Substantia nigra (tissue), 51 donors: ENCODE measurements at places on chromosomes 12 and 14.

GRCh38 chr12:105433804-105434203, 103.3 kb downstream of the C12orf75 start:
- DNase-seq = no peak

DNA sequence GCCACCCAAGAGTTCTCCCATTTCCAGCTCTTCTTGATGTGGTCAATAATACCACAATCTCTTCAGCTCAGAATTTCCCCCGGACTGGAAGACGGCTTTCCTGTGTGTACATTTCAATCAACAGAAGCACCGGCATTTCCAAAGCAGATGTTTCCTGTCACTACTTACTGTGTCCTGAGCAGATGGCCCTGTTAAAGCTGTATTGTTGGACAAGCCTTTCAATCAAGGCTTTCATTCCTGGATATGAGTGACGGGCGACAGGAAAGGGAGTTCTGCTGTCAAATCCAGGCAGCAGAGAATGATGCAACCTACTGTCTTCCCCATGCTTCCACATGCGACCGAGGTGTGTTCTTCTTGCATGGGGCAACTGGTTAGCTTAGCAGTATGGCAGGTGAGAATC, 76.4 kb upstream of the CCDC60 start:
- no peak for DNase-seq

GRCh38 chr14:68282479-68283377, 463.1 kb downstream of the RAD51B start:
- no peak for DNase-seq

DNA sequence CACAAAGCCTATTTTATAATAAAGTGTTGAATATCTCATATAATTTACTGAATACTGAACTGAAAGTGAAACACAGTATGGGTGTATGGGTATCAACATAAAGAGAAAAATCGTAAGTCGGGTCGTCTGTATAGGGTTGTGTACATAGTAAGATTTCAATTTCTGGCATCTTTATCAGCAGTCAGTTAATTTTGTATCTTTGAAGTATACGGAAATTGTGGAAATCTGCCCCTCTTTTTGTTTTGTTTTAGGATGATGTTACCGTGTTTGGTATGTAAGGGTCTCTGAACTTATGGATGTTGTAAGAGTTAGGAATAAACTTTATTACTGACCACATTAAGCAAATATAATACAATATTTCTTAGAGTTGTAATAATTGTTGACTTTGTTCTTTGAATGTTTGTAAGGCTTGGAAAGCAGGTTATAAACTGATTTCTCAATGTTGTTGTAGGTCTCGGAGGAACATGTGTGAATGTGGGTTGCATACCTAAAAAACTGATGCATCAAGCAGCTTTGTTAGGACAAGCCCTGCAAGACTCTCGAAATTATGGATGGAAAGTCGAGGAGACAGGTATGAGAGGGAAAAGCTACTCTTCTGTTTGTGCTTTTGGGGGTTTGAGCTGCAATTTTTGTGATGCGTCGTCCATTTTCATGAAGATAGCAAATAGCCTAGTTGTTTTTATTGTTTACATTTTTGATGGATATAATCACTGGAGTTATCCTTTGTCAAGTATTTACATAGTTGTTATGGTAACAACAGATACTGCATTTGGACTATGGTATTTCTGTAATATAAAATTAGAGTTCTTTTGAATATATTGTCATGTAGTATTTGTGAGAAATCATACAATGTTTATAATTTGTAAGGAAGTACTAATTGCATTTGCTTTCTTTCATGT, 12.0 kb downstream of the EID3 start:
- DNase-seq = no peak

DNA sequence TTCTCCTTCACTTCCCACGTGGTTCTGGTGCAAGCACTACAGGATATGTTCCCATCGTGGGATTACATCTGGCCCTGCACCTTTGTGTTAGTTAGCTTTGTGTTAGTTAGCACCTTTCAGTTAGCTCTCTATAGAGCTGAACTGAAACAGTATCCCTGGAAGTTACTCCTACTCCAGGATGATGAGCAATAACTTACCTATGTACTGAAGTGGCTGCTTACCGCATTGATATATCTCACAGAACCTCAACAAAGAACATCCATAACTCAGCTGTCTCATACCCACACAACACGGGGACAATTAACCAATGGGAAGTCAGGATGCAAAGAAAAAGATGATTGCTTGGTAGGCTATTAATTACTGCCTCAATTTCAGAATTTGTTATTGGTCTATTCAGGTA, 146.6 kb downstream of the ASCL4 start:
- no peak for DNase-seq

GRCh38 chr14:25464078-25464477, 414.1 kb upstream of the STXBP6 start:
- DNase-seq = no peak

- no peak for DNase-seq
Observed at GRCh38 chr14:92886337-92886736, 36.6 kb upstream of the CHGA start.

GRCh38 chr12:6735448-6736191, 11.8 kb downstream of the COPS7A start:
- DNase-seq = peak; percentile 32

DNA sequence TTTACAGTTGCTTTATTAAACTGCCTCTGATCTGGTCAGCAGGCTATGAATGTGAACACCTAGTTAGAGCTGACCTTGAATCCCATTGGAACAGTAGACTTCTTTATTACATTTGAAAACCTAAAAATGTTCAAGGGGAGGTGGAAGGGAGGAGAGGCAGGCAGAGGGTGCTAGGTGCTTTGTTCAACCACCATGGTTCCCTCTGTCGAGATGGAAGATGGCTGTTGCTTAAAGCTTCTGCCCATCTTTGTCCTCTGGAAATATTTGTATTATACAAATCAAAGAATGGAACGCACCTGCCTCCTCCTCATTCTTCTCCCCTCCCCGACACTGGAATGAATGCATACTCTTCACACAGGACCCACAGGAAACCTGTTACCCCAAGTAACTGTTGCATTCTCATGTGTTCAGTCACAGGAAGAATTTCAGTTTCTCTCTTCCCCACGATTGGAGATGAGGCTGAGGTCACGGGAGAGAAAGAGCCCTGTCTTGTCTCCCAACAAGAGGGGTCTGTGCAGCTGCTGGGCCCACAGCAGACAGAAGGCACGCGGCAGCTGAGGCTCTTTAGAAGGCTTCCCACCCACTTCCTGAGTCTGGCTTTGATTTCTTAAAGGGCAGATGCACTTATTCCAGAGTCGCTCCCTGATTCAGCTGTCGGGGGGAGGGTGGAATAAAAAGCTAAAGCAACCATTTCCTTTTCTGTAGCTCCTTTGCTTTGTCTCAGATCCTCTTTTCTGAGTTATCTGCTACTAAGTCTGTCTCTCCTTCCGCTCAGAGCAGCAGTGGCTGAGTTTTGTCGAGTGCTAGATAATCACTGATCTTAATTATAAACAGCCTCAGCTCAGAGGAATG, 217.9 kb upstream of the BTG1 start:
- DNase-seq = peak; percentile 39

DNA sequence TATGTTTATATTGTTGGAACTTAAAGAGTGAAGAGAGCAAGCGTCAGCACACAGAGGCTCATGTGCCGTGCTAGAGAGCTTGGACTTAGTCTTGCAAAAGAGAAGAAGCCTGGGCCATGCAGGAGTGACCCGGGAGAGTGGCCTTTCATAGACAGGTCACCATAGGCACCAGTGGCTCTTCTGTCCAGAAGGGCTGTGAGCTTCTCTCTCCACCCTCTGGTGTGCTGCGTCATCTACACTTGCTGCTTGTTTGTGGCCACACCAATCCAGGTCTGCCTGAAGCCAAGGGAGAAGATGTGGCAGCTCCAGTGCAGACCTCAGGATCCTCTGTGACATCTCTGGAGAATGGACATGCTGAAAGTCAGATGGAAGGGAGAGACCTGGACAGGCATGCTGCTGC, 74.4 kb downstream of the NTF3 start:
- DNase-seq = no peak

GRCh38 chr14:61562321-61563161, 132.8 kb upstream of the HIF1A start:
- DNase-seq = no peak

- no peak for DNase-seq
Observed at GRCh38 chr14:68216957-68217356, 397.4 kb downstream of the RAD51B start.

GRCh38 chr12:103431387-103431786, 64.4 kb downstream of the C12orf42 start:
- no peak for DNase-seq

GRCh38 chr14:104984056-104984894, 1.3 kb upstream of the CLBA1 start:
- no peak for DNase-seq

DNA sequence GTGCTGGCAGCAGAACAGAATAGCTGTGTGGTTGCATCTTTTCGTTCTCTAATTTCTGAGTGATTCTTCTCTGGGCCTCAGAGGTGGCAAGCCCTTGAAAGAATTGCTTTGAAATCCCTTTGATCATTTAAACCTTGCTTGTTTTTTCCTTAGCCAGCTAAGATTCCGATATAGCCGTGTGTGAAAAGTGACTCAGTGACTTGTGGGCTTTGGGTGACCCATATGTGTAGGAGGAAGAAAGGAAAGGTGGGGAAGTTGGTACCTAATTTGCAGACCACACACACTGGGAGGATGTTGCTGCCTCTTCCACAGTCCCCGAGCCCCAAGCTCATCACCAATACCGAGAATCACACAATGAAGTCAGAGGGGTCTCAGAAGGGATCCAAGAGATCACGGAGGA, 18.8 kb downstream of the SLC24A4 start:
- DNase-seq = no peak

- DNase-seq = no peak
Observed at GRCh38 chr14:65478596-65478995, 66.1 kb downstream of the FUT8 start.

DNA sequence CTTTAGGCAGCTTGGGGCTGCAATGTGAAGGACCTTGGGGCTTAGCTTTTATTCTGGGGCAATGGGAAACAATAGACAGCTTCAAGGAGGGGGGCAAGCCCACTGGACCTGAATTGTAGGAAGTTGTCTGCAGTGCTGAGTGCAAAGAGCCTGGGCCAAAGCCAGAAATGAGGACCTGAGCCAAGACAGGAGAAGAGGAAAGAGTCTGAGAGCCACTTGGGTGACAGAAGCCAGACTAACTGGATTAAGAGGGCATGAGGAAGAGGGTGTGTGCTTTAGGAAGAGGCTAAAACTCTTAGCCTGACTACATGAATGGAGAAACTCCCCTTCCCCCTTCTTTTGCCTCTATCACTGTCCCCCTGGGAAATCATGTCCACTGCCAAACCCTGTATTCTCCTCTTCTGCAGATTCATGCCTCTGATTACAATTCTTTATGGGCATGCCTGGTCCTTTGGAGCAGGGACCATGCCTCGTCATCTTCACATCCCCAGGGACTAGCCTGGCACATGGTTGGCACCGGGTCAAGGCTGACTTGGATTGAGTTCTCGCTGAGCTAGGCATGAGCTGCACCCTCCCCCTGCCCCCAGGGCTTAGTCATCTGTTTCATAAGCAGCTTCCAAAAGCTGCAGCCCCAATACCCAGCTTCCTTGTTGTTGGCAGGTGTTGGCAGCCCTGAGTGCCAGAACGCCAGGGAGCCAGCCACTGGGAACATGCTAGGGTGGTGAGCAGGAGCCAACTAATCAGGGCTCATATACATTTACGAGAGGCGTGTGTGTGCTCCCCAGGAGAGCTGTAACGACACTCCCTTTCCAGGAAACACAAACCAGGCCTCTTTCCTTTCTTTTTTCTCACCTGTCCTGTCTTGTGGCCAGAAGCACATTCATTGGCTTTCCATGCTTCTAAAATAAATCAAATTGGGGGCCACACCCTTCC, 27.7 kb upstream of the JDP2 start:
- DNase-seq = peak; percentile 59

DNA sequence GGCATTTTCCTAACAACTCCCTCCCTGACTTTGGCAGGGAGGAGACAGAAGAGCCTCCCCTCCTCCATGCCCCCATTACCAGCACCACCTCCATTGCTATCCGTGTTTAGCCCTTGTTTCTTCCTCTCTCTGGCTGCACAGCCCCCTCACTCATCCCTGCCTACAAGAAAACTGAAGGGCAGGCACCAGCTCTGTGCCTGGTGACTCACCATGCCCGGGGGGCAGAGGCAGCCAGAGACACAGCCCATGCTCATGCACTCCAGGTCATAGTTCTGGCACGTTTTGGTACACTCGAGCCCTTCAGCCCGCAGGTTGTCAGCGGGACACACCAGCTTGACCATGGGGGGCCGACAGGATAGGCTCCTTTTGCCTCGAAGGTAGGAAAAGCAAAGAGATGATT, 80.4 kb downstream of the VWF start:
- DNase-seq = no peak

GRCh38 chr14:22423958-22424357, 165.1 kb downstream of the DAD1 start:
- DNase-seq = no peak

- no peak for DNase-seq
Observed at GRCh38 chr12:2826721-2827515, 7.9 kb downstream of the NRIP2 start.

- no peak for DNase-seq
Observed at GRCh38 chr12:1792406-1792805, 28.0 kb upstream of the LRTM2 start.

DNA sequence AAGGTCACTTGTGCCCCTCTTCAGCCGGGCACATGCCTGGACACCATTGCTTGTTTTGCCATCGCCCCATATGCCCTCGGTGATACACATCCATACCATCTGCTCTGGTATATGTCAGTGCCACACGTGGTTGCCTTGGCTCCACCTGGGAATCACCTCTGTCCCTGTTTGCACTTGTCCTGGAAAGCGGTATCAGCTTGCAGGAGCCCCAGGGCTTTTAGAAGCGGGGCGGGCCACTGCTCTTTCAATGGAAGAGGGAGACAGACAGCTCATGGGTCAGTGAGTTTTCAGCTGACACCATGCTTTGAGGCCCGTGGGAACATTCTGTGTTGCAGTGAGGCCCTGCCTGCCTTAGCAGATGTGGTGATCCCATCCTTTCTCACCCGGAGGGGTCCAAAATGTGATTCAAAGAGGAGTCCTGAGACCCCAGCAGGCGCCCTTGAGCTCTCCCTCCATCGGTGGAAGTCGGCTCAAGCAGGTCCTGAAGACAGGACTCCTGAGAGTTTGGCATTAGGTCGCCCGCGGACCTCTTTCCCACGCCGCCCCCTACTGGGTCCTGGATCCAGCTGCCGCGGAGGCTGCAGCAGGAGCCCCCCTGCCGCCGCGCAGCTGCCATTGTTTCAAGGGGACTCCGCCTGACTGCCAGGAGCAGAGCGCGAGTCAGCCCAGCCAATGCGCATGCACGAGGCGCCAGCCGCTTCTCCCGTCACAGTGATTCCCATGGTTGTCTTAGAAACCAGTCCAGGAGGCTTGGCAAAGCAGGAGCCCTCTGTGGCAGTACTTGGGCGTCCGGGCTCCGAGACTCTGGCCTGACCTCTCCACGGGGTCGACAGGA, 773.2 kb upstream of the ALG10B start:
- no peak for DNase-seq
